ENCODE measurements at places on chromosomes 11 and 22.

- DNase-seq = no peak
Measured at GRCh38 chr11:12674571-12674935, 332 bp downstream of the TEAD1 start.

DNA sequence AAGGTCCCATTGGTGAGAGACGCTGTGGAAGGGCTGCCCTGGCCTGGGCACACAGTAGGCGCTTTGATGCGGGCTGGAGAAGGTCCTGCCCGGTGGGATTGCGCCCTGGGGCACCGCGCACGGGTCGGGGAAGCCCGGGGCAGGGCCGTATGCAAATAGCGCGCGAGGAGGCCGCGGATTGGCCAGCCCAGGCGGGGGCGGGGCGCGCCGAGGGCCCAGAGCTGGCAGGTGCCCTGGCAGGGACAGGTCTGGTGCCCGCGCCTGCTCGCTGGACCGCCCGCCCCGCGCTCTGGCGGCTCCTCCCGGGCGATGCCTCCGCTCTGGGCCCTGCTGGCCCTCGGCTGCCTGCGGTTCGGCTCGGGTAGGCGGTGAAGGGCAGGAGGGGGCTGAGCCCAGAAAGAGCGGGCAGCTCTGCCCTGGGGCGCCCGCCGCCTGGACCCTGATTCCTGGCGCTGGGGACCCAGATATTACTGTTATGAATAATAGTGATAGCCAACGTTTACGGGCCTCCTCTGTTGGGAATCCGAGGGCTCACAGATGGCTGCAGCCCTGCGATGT, at the start of gene UPK3A:
TSS of gene UPK3A (plus strand) at position 245 of the 558 bp plus-strand sequence. CDS start at position 310, 65 bp downstream.
- no peak for DNase-seq

- DNase-seq = no peak
Measured at GRCh38 chr22:35558031-35558430, 17.4 kb downstream of the RASD2 start.

- no peak for DNase-seq
Measured at GRCh38 chr11:99376463-99376862, 355.7 kb downstream of the CNTN5 start.

DNA sequence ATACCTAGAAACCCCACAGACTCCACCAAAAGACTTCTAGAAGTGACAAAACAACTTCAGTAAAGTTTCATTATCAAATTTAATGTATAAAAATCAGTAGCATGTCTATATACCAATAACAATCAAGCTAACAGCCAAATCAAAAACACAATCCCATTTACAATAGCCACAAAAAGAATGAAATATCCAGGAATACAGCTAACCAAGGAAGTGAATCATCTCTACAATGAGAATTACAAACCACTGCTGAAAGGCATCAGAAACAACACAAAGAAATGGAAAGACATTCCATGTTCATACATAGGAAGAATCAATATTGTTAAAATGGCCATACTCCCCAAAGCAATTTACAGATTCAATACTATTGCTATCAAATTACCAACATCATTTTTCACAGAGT, 46.0 kb downstream of the PRCP start:
- DNase-seq = no peak

DNA sequence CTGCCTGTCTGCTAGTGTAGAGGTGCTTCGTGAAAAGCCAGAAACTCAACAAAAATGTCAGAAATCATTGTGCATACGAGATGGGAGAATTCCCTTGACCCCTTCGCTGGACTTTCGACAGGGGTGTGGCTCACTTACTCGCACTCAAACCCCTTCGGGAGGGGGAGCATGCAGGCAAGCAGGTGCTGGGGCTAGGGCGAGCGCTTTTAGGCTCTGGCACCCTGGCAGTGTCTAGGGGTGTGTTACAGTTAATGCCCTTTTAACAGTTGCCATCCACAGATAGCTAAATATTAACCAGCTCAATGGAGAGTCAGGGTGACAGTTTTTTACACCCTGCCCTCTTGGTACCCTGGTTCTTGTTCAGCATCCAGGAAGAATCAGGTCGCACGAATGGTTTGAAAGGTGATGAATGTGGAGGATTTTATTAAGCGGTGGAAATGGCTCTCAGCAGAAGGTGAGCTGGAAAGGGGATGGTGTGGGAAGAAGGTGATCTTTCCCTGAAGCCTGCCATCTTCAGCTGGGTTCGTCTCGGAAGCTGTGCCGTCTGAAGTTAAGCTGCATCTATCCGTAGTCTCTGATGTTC, 59.6 kb upstream of the SHANK2 start:
- DNase-seq = no peak

GRCh38 chr22:41695211-41695610, 4.1 kb upstream of the MEI1 start:
- no peak for DNase-seq

- DNase-seq = no peak
Measured at GRCh38 chr11:62879235-62879978, 1.3 kb upstream of the SLC3A2 start.

- DNase-seq = no peak
Measured at GRCh38 chr11:118846181-118846935, 37.3 kb upstream of the CXCR5 start.

DNA sequence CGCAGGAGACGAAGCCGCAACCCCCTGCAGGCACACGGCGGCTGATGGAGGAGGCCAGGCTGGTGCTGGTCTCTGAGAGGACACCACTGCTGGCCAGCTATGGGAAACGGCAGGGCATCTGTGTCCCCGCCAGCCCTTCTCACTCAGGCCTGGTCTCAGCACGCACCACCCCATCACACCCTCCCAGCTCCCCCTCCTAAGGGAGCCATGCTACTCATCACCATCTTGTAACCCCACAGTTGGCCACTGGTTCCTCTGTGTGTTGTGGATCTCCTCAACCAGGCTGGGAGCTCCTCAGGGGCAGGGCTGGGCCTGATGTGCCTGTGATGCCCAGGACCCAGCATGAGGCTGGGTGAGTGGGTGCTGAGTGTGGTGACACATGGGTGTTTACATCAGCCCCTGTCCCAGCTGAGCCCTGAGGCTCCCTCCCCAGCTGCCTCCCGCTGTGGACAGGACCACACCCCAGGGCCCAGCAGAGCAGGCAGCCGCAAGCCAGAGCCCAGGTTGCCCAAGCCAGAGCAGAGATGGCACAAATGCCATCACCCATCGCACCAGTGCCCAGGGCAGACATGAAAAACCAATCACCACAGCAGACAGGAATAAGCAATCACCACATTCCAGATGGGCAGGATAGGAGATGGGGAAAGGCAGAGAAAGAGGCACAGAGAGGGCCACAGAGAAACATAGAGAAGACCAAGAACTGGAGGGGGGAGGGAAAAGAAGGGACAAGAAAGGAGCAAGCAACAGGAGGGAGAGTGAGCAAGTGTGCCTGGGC, 8.2 kb downstream of the ARVCF start:
- DNase-seq = no peak

DNA sequence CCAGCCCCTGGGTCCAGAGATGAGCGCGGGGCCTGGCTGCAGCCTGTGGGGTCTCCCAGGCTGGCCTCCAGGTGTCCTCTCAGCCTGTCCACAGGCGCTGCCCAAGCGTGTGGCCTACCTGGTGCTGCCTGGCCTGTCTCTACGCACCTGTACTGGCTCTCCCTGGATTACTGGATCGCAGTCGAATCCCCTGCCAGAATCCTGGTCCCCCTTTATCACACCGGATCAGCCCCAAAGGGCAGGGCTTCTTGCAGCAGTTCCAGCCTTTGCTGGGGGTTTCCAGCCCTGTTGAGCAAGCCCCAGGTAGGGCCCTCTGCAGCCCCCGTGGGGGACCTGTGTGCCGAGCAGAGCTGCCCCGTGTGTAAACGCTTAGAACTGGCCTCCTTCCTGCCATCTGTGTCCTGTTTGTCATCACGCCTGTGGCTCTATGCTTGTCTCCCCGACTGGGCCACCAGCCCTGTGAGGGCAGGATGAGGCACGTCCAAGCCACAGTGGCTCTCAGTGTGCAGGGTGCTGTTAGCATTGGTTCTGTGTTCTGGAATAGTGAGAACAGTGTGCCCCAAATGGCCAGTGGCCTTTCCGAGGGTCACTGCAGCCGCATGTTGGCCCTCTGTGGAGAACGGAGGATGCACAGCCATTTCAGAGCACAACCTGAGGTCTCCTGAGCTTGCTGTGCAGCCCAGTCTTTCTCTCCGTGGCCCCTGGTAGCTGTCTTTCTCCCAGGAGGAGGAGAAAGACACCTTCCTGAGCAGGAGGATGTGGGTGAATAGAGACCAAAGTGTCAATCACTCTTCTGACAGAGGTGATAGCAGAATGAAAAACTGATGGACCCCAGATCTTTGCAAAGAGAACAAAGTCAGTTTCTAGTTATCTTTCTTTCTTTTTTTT, 13.9 kb upstream of the TXNRD2 start:
- DNase-seq = no peak

DNA sequence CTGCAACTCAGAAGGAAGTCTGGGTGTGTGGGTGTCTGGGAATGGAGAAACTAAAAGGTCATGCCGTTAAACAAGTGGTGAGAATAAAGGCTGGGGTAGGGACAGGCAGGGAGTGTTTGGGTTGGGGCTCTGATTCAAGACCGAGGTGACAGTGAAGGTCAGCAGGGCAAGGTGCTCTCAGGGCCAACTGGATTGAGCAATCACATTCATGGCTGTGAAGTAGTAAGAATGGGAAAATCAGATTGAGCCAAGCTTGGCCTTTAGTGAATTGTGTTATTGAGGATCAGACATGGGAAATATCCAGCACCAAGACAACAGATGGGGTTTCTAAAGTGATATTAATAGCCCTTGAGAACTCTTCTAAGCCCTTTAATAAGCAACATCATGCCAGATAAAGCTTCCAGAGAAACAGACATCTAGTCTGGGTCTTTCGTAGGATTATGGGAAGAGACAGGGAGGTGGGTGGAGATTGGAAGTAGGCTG, 24.3 kb downstream of the SCN3B start:
- no peak for DNase-seq

DNA sequence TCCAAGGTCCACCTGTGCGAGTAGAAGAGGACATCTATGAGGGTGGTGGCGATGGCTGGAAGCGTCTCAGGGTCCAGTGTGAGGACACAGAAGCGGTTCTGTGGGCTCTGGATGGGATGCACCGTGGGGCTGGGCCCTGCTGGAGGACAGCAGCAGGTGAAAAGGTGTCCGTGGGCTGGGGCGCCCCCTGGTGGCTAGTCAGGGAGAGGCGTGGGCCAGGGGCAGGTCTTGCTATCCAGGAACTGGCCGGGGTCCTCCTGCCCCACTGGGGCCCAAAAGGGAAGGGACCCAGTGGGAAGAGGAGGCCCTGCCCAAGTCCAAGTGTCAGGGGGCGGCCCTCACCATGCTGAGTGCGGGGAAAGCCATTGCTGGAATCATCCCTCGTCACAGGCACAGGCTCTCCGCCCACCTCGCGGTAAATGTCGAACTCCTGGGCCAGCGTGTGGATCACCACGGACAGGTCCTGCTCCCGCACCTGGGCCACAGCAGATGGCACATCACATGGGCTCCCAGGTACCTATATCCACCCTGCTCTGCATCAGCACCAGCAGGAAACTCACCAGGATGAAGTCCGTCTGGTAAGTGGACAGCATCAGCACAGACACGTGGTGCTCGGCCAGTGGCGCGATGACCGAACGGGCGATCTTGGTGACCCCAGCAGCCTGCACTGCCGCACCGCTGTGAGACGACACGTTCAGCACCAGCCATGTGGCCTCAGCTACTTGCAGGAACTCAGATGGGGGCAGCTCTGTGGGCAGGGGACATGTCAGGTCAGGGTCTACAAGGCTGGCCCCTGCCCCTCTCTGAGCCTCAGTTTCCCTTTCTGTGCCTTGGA, 2.3 kb downstream of the CASTOR1 start:
- peak; percentile 87 for DNase-seq

DNA sequence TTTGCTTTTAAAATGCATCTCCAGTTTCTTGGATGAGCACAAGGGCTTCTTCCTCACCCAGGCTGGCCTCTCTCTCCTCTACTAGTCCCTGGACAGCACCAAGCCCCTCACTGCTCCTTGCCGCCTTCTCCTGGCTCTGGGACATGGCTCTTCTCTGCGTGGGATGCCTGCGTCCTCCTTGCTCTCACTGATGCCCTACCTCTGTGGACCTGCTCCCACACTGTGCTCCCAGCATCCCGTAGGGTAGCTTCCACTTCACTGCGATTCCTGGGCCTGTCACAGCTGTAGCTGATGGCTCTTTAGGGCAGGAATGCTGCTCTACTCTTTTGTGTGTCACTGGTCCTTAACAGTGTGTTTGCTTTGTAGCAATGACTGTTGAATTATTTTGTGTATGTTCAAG, 136.3 kb downstream of the SNX19 start:
- no peak for DNase-seq

DNA sequence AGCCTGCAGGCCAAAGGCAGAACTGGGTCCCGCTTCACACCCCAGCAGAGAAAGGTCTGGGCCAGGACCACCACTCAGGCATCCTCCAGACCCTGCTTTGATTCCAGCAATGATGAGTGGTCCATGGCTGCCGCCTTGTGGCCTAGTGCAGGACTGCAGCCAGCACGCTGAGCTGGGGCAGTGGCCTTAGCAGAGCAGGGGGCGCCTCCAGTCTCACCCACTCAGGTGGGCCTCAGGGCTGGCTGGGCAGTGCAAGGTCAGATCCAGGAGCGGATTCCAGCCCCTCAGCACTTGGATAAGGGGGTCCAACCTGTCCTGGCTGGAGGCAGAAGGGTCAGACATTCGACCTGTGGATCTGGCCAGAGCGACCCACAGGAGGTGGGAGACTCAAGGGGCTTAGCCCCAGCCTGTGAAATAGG, 9.6 kb upstream of the PDE2A start:
- DNase-seq = peak; percentile 54

DNA sequence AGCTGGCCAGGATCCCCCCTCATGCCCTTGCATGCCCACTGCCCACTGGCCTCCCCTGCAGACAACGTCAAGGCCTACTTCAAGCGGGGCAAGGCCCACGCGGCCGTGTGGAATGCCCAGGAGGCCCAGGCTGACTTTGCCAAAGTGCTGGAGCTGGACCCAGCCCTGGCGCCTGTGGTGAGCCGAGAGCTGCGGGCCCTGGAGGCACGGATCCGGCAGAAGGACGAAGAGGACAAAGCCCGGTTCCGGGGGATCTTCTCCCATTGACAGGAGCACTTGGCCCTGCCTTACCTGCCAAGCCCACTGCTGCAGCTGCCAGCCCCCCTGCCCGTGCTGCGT, 7.9 kb downstream of the AIP start:
- DNase-seq = no peak

- DNase-seq = no peak
Measured at GRCh38 chr11:84549217-84549616, 1077.9 kb downstream of the DLG2 start.

- no peak for DNase-seq
Measured at GRCh38 chr22:25900880-25901279, 158.9 kb downstream of the MYO18B start.

DNA sequence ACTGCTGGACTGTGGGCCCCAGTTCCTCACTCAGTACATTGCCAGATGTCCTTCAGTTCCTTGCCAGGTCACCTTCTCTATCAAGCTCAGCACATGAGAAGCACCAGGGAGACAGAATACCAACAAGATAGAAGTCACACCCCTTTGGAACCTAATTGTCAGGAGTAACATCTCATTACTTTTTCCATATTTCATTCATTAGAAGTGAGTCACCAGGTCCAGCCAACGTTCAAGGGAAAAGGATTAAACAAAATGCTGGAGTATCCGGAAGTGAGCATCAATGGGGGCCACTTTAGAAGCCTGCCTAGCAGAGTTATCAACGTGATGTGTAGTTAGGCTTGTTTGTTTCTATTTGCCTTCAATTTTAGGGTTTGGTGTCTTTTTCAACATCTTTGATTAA, 569.3 kb downstream of the MIAT start:
- no peak for DNase-seq

GRCh38 chr11:134971381-134971780, 559.3 kb upstream of the B3GAT1 start:
- no peak for DNase-seq
